ENCODE measurements at places on chromosomes 2 and 18.

GRCh38 chr2:134660626-134661402 lies 58.0 kb downstream of the TMEM163 start:
- DNase-seq, result no peak

DNA sequence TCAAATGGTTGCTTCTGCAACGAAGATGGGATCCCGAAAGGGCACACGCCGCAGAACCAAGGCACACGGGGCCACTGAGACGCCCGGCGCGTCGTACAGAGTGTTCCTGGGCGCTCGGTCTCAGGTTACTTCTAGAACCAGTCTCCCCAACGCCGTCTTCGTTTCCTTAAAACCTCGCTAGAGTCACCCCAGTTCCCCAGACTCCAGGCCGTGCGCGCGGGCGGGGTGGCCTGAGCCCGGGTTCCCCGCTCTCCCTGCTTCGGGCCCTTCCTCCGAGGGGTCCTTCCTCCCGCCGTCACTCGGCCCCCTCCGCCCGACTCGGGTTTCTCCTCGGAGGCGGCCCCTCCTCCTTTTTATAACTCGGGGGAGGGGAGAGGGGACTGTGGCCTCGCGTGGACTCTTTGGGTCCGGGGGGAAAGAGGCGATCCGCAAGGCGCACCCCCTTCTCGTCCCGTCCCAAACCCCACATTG lies 774 bp upstream of the FZD7 start:
- peak; percentile 58 for DNase-seq

- no peak for DNase-seq
Observed at GRCh38 chr2:162090109-162090508, 16.1 kb upstream of the DPP4 start.

- DNase-seq, result no peak
Observed at GRCh38 chr2:235520787-235521186, 26.9 kb downstream of the AGAP1 start.

DNA sequence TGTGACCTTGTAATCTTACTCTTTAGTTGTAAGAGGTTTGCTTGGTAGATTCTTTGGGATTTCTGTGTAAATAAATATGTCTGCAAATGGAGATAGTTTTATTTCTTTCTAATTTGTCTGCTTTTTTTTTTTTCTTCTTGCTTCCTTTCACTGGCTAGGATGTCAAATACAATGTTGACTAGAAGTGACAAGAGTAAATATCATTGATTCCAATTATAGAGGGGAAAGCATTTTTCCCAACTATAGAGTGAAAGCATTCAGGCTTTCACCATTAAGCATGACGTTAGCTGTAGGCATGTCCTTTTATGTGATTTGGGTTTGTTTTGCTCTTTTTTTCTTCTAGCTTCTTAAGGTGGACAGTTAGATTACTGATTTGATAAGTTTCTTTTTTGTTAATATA lies 191.5 kb downstream of the MCFD2 start:
- DNase-seq, result no peak

GRCh38 chr2:53445383-53446070 lies 322.1 kb upstream of the CHAC2 start:
- DNase-seq, result peak; percentile 21

DNA sequence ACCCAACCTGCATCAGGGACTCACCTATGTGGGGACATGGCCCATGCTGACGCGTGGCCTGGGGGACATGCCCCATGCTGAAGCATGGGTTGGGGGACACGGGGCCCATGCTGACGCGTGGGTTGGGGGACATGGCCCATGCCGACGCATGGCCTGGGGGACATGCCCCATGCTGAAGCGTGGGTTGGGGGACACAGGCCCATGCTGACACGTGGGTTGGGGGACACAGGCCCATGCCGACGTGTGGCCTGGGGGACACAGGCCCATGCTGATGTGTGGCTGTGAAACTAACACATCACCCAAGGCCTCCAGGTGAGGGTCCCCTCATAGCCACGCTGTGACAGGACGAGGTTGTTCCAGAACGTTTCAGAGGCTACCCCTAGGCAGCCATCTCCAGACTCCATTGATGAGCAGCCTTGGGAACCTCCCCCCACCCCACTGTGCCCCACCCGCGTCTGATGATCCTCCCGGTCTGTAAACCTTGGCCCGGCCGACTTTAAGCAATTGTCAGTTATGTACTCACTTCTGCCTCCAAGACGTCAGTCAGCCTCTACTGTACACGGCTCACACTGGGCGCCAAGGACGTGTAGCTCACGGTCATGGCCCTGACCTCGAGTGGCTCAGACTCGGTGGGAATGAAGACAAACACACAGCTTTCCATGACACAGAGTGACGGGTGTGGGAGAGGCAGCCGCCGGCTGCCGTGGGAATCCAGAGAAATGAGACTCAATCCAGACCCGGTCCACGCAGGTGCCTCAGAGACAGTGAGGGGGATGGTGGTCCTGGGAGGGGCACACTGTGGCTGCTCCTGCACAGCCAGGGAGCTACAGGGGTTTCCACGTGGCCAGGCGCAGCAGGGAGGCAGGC lies 50.2 kb upstream of the SLC66A3 start:
- DNase-seq, result no peak

GRCh38 chr2:170339322-170339721 lies 161.4 kb downstream of the MYO3B start:
- DNase-seq, result no peak

- peak; percentile 9 for DNase-seq
Observed at GRCh38 chr2:218833023-218833609, 1.5 kb upstream of the PRKAG3 start.

GRCh38 chr18:25739376-25739775 lies 351.0 kb downstream of the SS18 start:
- DNase-seq, result no peak

DNA sequence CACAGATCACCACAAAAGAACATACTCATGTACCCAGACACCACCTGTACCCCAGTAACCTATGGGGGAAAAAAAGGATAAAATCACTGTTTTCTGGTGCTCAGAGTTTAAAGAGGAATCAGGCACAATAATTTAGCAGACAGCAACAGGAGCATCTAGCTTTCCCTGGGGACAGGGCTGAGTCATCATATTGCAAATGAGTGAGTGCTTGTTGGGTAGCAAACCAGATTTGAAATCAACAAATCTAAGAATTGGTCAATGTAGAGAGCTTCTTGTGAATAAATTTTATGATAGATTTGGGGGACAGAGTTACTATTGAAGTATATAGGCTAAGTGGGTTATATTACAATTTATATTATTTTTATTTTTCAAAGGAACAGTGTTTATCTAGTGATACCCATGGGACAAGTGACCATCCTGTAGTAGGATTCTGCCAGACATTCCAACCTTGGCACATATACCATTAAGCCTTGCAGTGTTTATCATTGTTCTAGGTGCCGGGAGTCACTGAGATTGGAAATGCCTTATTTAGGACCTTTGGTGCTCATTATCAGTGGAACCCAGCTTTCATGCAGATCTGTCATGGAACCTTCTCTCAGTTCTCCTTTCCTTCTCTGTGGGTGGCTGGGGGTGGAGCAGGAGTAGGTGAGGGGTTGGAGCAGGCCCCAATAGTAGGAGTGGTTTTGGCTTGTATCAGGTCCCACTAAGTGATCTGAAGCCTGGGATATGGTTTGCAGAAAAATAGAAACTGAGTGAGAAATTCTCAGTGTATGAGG lies 117.2 kb downstream of the CERS6 start:
- DNase-seq, result peak; percentile 54

DNA sequence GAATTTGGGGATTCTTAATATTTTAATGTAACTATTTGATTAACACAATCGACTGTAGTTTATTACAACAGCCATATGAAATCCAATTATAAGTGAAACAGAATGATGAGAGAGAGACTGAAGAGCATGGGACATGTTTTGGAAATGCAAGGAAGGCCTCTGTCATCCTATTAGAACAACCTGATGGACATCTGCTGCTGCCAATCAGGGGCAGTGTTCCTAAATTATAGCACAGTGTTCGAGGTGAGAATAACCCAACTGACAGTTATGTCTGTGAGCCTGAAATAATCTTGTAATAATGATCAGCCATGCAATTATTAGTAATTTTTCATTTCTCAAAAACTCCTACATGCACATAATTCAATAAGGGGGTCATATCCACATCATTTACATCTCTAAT lies 73.6 kb downstream of the CCDC141 start:
- no peak for DNase-seq

DNA sequence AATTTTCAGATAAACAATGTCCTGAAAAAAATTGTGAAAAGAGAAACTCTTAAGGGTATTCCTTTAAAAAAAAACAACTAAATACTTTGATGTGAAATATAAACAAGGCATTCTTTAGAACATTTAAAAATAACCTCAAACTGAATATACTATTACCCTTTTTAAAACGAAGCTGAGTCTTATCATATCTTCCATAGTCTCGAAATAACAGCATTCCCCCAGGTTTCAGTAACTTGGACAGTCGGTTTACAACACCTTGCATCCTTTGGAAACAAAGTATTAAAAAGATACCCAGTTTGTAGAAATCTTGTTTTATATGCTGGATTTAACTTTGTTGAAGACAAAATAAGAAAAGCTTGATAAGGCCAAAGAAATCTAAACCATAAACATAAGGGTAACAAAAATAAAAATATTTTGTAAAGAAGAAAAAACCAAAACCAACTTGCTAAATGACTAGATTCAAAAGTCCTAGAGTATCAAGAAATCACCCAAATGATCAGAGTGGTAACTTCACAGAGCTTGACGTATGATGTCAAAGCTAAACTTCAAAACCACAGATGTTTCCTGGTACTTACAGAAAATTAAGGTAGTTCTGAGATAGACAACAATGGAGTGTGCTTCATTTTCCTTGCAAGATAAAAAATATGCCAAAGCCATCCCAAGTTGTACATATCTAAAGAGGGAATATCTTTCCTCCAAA lies 107.8 kb downstream of the METTL8 start:
- DNase-seq, result no peak

DNA sequence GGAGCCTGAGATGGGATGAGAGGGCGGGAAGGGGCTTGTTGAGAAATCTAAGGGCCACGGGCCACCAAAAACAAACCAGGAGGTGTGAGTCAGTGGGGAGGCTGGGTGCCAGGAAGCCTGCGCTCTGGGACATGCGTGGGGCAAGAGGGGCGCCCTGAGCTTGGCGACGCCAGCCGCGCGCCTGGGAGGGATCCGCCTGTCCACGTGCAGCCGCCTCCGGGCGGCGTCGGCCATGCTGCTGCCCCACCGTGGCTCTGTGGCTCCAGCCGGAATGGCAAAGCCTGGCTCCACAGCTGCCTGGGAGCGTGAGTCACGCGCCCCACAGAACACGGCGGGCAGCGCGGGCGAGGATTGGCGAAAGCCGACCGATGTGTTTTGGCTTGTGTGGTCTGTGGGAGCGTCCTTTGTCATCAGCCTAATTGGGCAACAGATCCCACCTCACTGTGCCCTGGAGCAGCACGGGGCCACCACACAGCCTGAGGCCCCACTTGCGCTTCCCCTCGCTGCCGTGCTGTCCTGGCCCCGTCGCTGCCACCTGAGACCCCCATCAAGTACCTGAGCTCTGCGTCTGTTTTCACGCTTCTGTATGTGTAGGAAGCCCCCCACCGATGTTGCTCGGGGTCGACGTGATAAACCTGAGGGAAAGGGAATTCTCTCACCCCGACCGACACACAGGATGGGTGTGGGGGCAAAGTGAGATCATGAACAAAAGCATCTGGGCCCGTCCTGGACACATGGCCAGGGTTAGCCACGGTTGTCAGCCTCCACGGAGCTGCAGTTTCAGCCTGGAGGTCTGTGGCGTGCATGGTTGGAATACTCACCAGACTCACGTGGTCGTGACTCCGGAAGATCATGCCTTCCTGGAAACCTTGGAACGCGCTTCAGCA lies 80.5 kb downstream of the NFATC1 start:
- no peak for DNase-seq

DNA sequence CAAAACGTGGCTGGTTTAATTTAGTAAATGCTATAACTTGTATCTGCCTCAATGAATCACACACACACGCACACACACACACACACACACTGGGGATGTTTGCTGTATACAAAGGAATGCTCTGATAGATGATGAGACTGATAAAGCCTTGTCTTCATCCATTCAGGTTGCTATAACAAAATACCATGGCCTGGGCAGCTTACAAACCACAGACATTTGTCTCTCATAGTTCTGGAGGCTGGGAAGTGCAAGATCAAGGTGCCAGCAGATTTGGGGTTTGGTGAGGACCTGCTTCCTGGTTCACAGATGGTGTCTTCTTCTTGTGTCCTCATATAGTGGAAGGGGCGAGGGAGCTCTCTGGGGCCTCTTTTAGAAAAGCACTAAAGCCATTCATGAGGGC lies 149.5 kb upstream of the HDAC4 start:
- DNase-seq, result no peak

GRCh38 chr2:169185711-169186110 lies 116.3 kb downstream of the DHRS9 start:
- DNase-seq, result no peak

DNA sequence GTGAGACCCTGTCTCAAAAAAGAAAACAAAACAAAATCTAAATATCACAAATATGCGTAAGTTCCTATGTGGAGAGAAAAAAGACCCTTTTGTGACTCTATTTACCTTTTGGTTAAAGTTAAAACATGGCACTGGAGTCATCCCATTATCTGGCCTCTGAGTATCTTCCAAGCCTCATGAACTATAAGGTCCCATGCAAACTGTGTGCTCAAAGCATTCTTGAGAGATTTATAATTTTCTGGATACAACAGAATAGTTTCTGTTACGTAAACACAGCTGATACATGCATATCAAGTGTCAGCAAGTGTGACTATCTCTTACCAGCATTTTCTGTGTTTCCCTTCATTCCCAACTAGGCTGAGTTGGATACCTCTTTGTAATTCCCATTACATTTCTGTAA lies 8.8 kb upstream of the NOSTRIN start:
- no peak for DNase-seq

DNA sequence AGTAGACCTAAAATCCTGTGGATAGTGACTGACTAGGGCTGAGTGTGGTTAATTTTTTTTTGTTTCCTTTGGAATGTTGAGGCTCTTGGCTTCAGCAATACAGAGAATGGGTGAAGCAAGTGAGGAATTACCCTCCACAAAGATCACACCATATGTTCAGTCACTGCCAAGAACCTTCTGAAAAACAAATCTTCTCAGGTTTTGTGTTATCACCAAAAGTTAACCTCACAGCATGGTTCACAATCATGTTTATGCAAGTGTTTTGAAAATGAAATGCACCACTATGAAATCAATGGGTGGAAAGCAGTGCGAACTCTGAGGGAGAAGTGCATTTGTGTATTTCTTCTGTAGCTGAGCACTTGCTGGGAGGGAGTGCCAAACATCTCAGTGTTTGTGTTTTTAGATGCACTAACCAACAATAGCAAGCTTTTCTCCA lies 44.4 kb downstream of the SPATS2L start:
- peak; percentile 64 for DNase-seq

All from AG20443 (cell line).